ENCODE measurements at places on chromosomes 16 and 17.

GRCh38 chr17:29617481-29618271 is 5.0 kb downstream of the CORO6 start:
- peak; percentile 86 for DNase-seq

DNA sequence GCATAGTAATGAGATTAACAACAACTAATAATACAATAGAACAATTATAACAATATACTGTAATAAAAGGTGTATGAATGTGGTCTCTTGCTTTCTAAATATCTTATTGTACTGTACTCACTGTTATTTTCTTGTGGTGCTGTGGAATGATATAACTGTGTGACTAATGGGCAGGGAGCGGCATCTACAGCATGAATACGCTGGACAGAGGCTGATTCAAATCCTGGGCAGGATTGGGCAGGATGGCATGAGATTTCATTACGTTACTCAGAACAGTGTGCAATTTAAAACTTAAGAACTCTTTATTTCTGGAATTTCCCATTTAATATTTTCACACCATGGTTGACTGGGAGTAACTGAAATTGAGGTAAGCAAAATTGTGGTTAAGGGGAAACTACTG is 1239.8 kb upstream of the GOT2 start:
- DNase-seq: no peak

DNA sequence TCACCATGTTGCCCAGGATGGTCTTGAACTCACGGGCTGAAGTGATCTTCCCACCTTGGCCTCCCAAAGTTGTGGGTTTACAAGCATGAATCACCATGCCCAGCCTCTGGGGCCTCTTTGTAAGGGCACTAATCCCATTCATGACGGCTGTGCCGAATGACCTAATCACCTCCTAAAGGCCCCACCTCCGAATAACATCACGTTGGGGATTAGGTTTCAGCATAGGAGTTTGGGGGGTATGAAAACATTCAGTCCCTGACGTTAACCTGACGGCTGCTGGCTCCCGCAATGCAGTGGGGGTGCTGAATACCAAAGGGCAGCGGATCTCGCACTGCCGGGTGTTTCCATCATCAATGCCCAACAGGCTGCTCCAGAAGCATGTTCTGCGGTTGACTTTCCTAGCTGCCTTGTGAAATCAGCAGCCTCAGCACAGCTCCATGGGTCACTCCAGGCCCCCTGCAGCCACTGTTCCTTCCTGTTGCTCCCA is 120.8 kb upstream of the SEC14L1 start:
- no peak for DNase-seq

DNA sequence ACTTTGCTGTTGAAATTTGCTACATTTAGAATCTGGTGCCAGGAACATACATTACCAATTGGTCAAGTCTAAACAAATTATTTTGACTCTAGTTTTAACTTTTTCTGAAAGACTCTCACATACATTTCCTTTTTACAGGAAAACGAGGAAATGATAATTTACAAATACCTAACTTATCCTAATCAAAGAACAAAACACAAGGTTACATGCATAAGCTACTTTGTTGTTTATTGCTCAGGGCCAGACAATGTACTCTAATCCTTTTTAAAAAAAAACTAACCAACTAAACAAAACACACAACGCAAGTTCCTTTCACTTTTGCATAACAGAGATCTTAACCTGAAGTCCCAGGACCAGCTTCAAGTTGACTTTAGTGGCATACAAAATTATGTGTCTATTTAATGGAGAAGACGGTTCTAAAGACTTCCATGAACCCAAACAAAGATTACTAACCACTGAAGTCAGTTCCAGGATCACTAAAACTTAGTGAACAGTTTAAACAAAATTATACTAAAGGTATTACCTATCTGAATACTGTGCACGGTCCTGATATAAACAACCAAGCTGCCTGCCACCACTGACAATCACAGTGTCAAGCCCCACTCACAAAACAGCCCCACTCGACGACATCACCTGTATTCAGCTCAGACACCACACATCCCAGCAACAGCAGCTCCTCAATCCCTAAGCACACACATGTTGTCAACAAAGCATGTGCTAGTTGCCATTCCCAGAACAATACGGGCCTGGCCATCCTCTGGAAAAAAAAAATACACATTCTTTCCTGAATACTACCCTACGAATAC is 1.9 kb downstream of the ZNF652 start:
- DNase-seq: no peak

- DNase-seq: no peak
Observed at GRCh38 chr17:46976626-46977270, 2.3 kb downstream of the RPRML start.

GRCh38 chr17:38702166-38702915 is 2.7 kb upstream of the MLLT6 start:
- DNase-seq: peak; percentile 69

DNA sequence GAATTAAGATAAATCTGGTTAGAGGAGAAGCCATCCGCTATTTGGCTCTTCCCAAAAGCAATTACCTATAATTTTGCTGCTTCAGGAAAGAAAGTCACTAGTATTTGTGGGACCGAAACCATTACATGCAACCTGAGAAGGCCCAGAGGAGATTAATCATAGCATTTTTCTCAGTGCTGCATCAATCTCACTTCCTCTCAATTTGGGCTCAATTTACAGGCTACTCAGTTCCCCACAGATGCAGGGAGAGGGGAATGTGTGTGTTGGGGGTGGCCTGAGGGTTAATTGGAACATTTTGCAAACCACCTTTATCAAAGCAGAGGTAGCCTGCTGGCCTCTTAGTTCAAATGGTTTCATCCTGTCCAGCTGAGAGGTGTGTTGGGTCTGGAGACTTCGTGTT is 394.7 kb upstream of the ASIC2 start:
- DNase-seq: no peak

- no peak for DNase-seq
Observed at GRCh38 chr16:86595983-86596605, 17.7 kb downstream of the FOXL1 start.

GRCh38 chr17:2777242-2777867 is 18.9 kb upstream of the RAP1GAP2 start:
- DNase-seq: no peak

DNA sequence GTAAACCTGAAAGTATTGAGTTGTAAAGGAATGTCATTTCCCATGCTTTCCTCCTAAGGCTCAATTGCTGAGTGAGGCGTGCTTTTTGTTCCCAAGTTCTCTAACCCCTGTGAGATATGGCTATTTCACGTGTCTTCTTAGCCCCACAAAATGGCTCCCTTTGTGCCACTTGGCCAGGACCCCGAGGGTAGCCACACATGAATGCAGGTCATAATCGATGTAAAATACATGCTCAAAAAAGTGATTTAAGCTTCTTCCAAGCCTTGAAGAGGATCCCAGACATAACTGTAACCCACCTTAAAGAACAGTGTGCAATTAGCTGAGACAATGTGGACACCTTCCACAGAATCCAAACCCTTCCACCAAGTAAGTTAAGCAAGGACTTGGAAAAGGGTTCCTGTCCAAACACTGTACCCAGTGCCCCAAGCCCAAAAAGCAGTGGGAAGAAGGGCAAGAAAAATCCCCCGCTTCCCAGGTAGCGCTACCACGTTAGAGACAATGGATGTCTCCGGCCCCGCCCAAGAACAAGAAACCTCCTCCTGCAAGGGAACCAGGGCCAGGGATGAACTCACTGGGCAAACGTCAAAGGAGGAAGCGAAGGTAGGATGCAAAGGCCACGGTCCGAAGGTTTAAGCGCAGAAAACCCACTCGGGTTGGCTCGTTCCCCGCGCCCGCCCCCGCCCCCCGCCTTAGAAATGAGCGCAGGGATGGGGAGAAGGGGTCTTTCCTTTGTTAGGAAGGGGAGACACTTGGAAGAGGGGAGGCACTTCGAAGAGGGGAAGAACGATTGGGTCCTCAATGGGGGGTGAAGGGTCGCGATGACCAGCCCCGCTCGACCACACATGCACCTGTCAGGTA is 1.2 kb downstream of the JPT1 start:
- no peak for DNase-seq

DNA sequence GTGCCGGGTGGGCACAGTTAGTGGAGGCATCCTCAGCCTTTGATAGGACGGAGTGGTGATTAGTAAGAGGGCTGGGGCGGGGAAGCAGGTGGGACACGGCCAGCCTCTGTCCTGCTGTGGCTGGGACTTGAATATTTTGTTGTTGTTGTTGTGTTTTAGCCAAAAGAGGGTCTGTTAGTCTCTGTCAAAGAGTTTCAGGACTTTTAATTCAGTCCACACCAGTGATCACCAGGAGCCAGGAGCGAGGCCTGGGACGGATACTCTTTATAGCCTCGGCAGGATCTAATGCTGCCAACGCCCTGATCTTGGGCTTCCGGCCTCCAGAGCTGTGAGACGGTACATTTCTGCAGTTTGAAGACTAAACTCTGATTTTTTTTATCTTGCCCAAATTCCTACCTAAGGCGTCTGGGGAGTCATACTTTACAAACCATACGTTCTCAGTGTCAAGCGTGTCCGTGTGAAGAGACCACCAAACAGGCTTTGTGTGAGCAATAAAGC is 2.9 kb upstream of the RNF213 start:
- no peak for DNase-seq

DNA sequence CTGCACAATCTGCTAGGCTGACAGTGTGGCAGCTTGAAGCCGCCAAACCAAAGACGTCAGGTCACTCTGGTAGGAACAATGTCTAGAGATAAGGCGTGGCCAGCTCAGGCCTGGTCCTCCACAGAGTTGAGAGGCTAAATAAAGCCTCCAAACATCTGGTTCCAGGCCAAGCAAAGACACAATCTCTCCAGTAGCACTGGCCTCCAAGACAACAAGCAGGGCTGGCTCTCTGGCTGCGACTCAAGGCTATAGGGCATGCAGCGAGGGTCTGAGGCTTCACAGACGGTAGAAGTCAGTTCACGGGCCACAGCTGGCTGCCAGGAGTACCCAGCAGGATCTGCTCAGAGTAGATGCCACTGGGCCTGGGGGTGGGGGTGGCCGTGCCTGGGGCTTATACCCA is 75.6 kb downstream of the ABR start:
- DNase-seq: no peak

GRCh38 chr17:70558821-70559220 is 389.5 kb downstream of the KCNJ2 start:
- DNase-seq: no peak

GRCh38 chr17:28744104-28744971 is 527 bp downstream of the TRAF4 start:
- peak; percentile 75 for DNase-seq

GRCh38 chr17:45287526-45288500 is 25.9 kb upstream of the SPATA32 start:
- DNase-seq: no peak

DNA sequence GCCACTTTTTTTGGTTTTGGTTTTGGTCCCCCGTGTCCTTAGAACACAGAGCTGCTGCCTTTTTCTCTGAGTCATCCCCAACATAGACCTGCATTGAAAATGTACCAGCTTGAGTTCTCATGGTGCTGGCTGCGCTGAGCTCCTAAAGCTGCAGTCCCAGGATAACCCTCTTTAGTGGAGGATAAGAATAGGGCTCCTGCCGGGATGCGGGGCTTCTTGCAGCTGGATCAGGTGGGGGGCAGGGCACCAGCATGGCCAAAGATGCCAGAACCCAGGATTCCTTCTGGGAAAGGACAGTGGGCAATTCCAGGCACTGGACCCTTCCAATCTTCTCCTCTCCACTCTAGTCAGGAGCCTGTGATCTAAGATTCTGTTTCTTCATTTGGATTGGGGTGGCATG is 8.3 kb upstream of the CLUH start:
- DNase-seq: no peak

DNA sequence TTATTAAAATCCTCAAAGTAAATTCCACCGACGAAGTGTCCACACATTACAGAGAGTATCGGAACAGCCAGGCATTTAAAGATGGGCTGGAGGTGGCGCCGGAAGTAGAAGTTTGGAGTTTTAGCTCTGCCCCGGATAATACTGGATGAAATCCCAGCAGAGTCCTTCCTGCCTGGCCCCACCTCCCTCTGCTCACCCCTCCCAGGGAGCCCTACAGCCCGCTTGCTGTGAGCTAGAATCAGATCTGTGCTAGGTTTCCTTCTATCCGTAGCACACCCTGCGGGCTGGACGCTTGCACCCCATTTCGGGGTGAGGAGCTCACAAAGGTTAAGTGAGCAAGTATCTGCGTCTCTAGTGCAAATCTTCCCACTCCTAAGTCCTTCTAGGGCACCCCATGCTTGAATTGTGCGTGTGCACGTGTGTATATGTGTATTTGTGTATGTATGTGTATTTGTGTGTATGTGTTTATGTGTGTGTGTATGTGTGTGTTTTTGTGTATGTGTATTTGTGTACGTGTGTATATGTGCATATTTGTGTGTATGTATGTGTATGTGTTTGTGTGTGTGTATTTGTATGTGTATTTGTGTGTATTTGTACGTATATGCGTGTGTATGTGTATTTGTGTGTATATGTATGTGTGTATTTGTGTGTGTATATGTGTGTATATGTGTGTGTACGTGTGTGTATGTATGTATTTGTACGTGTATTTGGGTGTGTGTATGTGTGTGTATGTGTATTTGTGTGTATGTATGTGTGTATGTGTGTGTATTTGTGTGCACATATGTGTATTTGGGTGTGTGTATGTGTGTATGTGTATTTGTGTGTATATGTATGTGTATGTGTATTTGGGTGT is 61.4 kb downstream of the HAPSTR1 start:
- no peak for DNase-seq

GRCh38 chr16:28879261-28879840 is 1.1 kb downstream of the ATP2A1 start:
- no peak for DNase-seq
